ENCODE measurements at places on chromosomes 3 and 15. TPM values are rescaled to one million over a fixed set of nuclear protein-coding genes. Genes with fewer than 3 reads are reported as not detected.

Gene OR5H1
- not detected for polyA plus RNA-seq

- no peak for DNase-seq
- H3K36me3 ChIP-seq, result no peaks in the 10 kb centered on the region
- no peaks in the 10 kb centered on the region for H3K27me3 ChIP-seq
These were observed 29.3 kb upstream of the INSYN1 start for GRCh38 chr15:73782344-73782959.

DNA sequence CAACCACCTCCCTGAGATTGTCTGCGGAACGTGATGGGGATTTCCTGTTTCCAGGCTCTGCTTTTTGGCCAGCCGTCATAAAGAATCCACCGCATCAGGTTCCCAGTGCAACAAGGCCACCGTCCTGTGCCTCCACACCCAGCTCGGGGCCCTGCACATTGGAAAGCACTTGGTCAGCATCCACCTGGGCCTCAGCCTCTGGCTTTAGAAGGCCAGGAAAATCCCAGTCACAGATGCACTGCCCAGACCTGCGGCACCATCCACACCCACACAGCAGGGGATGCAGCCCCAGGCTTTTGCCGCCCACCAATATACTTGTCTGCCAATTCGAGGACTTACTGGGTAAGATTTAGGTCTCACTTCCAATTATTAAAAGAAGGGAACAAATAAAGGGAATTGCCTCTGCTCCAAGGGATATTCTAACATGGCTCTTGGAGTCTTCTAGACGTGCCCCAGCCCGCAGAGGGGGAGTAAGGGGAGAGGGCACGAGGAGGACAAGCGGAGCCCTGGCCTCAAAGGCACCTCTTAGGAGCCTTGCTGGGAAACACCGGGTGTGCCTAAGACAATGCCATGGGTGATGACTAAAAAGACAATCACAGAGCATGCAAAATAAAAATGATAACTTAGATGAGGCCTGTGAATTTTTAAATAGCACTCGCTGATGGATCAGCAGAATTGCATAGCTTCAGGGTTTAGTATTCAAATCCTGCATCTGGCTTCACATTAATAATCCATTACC lies 169.2 kb downstream of the FOXP1 start:
- H3K36me3 ChIP-seq, result no peaks in the 10 kb centered on the region
- DNase-seq, result no peak
- H3K27me3 ChIP-seq, result no peaks in the 10 kb centered on the region
- peaks cover 6% of the 10 kb centered on the region for H3K4me1 ChIP-seq

GRCh38 chr3:193403307-193403706 lies 24.8 kb upstream of the ATP13A5 start:
- H3K4me1 ChIP-seq, result no peaks in the 10 kb centered on the region
- no peak overlapping the region for H3K4me3 ChIP-seq

DNA sequence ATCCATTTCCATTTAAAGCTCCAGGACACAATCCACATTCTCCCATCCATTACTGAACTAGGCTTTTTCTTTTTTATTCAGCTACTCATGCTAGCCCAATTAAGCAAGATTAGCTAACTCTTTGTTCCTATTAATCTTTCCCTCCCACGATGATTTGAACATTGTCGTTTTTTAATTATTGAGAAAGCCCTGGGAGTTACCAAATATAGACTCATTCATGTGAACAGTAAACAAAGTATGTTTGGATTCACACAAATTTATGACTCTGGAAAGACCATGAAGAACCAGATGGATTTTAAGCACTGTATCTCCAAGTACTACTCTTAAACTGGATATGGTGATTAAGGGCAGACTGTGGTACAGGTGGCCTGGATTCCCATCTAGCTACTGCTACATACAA lies 82.2 kb downstream of the STRIT1 start:
- H3K27ac ChIP-seq, result no peak overlapping the region
- no peaks in the 10 kb centered on the region for H3K4me1 ChIP-seq
- H3K27me3 ChIP-seq, result no peaks in the 10 kb centered on the region
- DNase-seq, result no peak

Gene CACNA2D3
- polyA plus RNA-seq, result 0.36 TPM

- peak; percentile 50 for DNase-seq
- H3K4me1 ChIP-seq, result peaks cover 82% of the 10 kb centered on the region
- H3K4me3 ChIP-seq, result no peak overlapping the region
- H3K27ac ChIP-seq, result peak overlapping the region; percentile 28
- H3K27me3 ChIP-seq, result no peaks in the 10 kb centered on the region
These were observed 59.1 kb downstream of the IQSEC1 start for GRCh38 chr3:13013994-13014754.

GRCh38 chr15:88913850-88914169 lies 631 bp upstream of the MFGE8 start:
- peak overlapping the region; percentile 94 for H3K4me3 ChIP-seq
- H3K36me3 ChIP-seq, result no peaks in the 10 kb centered on the region
- peaks cover 9% of the 10 kb centered on the region for H3K4me1 ChIP-seq
- no peaks in the 10 kb centered on the region for H3K27me3 ChIP-seq
- peak overlapping the region; percentile 68 for H3K27ac ChIP-seq
- DNase-seq, result no peak

Data from SK-N-SH (cell line).